GM04504 (cell line): ENCODE measurements at places on chromosomes 12 and 14.

DNA sequence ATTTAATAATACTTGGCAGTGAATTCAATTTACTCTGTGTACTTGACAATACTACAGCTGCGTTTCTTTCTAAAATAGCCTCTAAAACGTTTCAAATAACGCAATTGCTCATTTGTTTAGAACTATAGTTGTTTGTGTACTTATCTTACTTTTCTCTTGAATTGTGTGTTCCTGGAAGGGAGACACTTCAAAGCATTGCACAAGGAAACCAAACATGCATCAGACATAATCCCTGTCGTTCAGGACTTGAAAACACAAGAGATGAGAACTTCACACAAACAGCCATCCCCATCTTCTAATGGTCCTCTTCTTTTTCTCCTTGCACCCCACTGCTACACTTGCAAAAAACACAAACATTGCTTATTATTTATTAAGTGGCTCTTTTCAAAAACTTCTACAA, 38.5 kb downstream of the PTGER2 start:
- no peak for DNase-seq

- DNase-seq = no peak
Measured at GRCh38 chr12:53743266-53744129, 8.3 kb downstream of the CISTR start.

GRCh38 chr12:7951671-7952070, 15.7 kb upstream of the SLC2A3 start:
- DNase-seq = no peak

GRCh38 chr12:109720152-109720856, 6.7 kb downstream of the FAM222A start:
- no peak for DNase-seq

DNA sequence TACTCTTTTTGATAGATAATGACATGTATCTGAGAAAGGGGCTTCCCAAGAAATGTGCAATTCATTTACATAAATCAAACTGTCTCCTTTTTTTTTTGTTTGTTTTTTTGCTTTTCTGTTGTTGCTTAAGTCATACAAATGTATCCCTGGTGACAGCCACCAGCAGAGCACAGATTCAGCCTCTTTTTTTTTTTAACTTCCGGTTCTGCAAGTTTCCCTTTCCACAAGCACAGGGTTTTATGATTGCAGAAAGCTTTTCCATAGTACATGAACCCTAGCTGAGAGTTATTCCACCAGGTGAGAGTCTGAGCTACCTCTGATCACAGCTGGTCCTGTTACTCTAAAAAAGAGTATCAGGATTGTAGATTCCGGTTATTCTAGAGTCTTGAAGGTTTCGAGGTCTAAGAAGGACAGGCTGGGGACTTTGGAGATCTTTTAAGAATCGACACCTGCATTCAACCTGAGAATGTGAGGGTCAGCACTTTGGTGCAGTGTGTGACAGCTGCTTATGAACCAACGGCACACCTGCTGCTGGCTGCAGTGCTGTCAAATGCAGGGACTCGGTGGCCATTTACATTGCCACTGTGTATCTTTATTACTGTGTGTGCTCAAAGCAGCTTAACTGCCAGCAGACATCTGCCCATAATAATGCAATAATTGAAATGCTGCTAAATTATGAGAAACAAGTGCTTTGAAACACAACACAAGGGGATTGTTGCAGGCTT, 551.7 kb downstream of the NRXN3 start:
- DNase-seq = no peak

- DNase-seq = no peak
Measured at GRCh38 chr14:58177125-58177524, 22.8 kb upstream of the ACTR10 start.

- no peak for DNase-seq
Measured at GRCh38 chr14:79587875-79588274, 623.4 kb downstream of the DIO2 start.

- peak; percentile 10 for DNase-seq
Measured at GRCh38 chr12:111322336-111323250, 46.3 kb downstream of the PHETA1 start.

- no peak for DNase-seq
Measured at GRCh38 chr12:67797185-67797741, 148.7 kb downstream of the DYRK2 start.

GRCh38 chr12:124646385-124647230, 79.2 kb upstream of the NCOR2 start:
- no peak for DNase-seq

- DNase-seq = no peak
Measured at GRCh38 chr12:132708150-132708549, 2.5 kb upstream of the PGAM5 start.

DNA sequence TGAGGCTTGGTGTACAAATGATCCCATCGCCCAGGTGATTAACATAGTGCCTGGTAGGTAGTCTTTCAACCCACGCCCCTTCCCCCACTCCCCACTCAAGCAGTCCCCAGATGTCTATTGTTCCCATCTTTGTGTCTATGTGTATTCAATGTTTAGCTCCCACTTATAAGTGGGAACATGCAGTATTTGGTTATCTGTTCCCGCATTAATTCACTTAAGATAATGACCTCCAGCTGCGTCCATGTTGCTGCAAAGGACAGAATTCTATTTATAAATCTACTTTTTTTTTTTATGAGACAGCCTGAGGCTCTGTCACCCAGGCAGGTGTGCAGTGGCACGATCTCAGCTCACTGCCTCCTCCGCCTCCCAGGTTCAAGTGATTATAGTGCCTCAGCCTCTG, 15.7 kb downstream of the SPX start:
- no peak for DNase-seq

- no peak for DNase-seq
Measured at GRCh38 chr14:24075485-24076301, 4.3 kb downstream of the CPNE6 start.
